ENCODE measurements at places on chromosomes 4 and X.

GRCh38 chr4:44777115-44777514 lies 50.8 kb upstream of the GNPDA2 start:
- no peak for DNase-seq

- no peak for DNase-seq
Measured at GRCh38 chr4:155602351-155603140, 64.1 kb upstream of the GUCY1A1 start.

DNA sequence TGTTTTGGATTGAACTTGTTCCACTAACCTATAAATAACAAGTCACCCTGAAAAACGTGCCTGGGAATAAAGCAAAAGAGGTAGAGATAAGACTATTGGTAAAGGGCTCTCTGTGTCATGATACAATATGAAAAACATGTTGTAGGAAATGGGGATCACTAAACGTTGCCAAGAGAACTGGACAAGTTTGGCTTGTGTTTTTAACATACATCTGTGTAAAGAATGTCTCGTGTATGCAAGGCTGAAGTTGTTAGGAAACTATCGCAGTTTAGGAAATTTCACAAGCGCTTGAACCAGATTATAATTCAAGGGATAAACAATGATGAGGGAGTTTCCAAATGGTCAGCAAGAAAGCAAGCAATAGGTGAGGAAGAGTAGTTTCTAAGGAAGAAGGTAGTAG lies 655.8 kb downstream of the PCDH7 start:
- DNase-seq = no peak

- no peak for DNase-seq
Measured at GRCh38 chrX:72492499-72492898, 80.1 kb downstream of the HDAC8 start.

DNA sequence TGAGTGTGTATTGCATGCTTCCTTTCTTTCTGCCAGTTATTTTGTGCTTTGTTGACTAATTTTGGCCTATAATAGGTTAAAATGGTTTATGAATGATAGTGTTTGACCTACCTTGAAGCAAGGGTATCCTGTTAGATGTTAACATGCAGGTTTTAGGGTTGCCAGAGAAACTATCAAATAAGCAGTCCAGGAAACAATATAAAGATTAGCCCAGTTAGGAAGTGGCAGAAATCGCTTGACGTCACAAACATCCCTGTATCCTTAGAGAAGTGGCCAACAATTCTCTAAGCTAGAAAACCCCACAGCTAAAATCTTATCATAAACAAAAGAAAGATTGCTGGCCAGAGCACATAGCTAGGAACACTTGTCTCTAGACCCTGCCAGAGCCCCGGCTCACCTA lies 3.8 kb downstream of the NAP1L5 start:
- no peak for DNase-seq

DNA sequence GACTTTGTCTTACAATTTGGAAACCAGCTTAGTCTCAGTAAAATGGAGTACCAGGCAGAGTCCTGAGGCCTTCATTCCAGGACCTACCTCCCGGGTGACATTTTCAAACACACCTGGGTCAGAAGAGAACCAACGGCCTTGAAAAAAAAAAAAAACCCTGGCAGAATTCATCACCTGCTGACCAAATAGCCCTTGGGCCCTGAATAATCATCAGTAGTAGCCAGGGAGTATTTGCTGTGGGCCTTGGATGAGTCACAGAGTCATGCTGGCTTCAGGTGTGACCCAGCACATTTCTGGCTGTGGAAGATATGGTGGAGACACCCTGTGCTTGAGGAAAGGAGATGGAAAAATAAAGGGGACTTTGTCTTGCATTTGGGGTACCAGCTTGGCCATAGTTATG lies 92.2 kb downstream of the LPAR4 start:
- no peak for DNase-seq

DNA sequence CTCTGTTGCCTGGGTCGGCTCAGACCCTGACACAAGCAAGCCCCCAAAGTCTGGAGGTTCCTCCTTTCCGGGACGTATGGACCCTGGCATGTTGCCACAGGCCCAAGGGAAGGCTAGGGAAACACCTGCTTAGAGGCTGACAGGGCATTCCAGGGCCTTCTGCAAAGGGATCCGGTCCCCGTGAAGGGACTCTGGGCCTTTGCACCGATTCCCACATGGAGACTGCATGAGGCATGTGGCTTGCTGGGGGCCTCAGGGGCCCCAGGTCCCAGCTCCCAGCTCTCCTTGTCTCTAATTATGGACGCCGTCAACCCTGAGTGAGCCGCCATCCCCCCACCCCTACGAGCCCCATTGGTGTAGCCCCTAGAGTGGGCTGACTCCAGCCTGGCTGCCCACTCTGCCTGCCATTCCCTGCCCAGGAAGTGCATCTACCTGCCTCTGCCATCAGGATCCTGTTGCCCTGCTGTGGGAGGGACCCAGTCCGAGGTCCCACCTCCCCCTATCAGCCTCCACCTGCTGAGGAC lies 4.2 kb upstream of the RGS12 start:
- no peak for DNase-seq

Data from hematopoietic multipotent progenitor cell treated with erythropoietin and hydrocortisone succinate and interleukin-3 and kit ligand, for 6 days (in vitro differentiated cells).